Activated T-helper 1 cell treated with anti-CD3 and anti-CD28 coated beads, Interleukin-2, amount 50 U/mL, for 16 hours (primary cell): ENCODE measurements at places on chromosomes 4 and X.

- no peak for DNase-seq
These were observed 6.0 kb downstream of the FRG2 start for GRCh38 chr4:190020790-190021717.

DNA sequence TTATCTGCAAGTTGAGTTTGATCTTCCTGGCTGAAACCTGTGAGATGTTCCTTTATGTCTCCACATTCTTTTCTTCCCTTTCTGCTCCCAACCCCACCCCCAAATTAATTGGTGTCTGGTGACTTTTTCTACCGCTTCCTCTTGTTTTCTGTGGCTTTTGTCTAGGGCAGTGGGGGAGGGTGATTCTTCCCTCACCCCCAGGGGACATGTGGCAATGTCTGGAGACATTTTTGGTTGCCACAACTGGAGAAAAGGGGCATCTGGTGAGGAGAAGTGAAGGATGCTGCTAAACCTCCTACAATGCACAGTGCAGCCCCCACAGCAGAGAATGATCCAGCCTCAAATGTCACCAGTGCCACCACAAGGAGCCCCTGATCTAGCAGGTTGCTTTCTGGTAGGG lies 152.9 kb downstream of the NHS start:
- DNase-seq = no peak

- DNase-seq = no peak
These were observed 27.7 kb downstream of the FNIP2 start for GRCh38 chr4:158796370-158797140.

- DNase-seq = no peak
These were observed 1454.3 kb downstream of the FSTL5 start for GRCh38 chr4:160709546-160709945.

DNA sequence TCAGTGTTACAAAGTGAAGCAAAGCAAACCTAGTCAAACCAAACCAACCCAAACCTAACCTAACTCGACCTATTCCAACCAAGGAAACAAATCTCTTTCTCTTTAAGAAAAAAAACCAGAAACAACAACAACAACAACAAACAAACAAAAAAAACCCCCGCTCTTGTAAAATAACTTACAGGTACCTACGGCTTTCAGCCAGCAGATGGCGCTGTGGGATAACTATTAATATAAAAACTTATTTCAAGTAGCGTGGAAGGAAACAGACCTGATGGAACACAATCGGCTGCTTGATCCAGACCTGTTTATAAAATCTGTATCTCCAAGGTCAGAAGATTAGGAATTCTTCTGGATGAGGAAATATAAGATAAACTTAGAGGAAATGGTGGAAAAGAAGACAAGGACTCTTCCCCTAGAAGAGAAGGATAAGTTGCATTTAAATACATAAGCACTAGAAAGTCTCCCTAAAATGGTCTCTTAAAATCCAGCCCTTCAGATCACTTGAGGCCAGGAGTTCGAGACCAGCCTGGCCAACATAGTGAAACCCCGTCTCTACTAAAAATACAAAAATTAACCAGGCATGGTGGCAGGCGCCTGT lies 34.4 kb upstream of the CDKL5 start:
- peak; percentile 44 for DNase-seq

DNA sequence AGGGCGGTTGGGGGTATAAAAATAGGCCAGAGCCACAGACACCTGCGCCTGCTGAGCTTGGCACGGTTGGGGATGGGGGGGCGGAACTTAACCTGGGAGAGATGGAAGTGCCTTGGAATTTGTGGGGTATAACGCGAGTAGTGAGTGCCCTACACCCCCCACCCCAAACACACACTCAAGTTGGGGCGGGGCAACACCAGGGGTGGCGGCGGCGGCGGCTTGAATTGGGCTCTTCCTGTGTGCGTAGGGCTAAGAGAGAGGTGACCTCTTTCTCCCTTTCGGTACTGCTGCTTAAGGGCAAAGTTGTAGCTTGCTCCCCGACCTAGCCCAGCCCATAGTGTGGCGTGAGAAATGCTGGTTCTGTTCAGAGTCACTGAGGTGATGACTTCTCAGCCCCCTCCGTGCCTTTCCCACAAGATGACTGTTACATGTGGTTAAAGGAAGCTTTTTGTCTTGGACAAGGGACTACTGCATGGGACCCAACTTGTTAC lies 839 bp downstream of the STK26 start:
- DNase-seq = peak; percentile 17
